ENCODE measurements at places on chromosomes 6 and 20. TPM values are rescaled to one million over a fixed set of nuclear protein-coding genes. Genes with fewer than 3 reads are reported as not detected.

The CPXM1 gene
- total RNA-seq = 2.9 TPM

The APOBEC2 gene
- not detected for total RNA-seq

The POLR3F gene
- total RNA-seq = 11.0 TPM

The PHF1 gene
- total RNA-seq = 32.4 TPM

The EPHA7 gene
- total RNA-seq = not detected

The CASS4 gene
- total RNA-seq = 7.8 TPM

The TTLL9 gene
- total RNA-seq = not detected

The TFAP2A gene
- 0.21 TPM for total RNA-seq

The RXRB gene
- 41.4 TPM for total RNA-seq

The PI16 gene
- 1.1 TPM for total RNA-seq

The RCAN2 gene
- total RNA-seq = 5.4 TPM

The SAMD3 gene
- 3.7 TPM for total RNA-seq

The C6orf58 gene
- total RNA-seq = not detected

The MLIP gene
- not detected for total RNA-seq

The GPX5 gene
- total RNA-seq = not detected

The DEFB124 gene
- total RNA-seq = not detected

The BMP5 gene
- total RNA-seq = not detected

The AVP gene
- total RNA-seq = not detected

The TBX18 gene
- not detected for total RNA-seq

The ATP9A gene
- total RNA-seq = 1.4 TPM

The PDE10A gene
- not detected for total RNA-seq

The BTN1A1 gene
- total RNA-seq = not detected

The CYB5R4 gene
- total RNA-seq = 26.2 TPM

The FUT9 gene
- not detected for total RNA-seq

The BPIFB4 gene
- total RNA-seq = not detected

The GRIK2 gene
- total RNA-seq = not detected

The HLA-G gene
- 0.19 TPM for total RNA-seq

The NRN1 gene
- 1.3 TPM for total RNA-seq

The CITED2 gene
- total RNA-seq = 52.1 TPM

The BPIFA1 gene
- total RNA-seq = not detected

The SMPDL3A gene
- 0.17 TPM for total RNA-seq

The PPP1R16B gene
- 111 TPM for total RNA-seq
